Stimulated activated CD4-positive, alpha-beta T cell treated with anti-CD3 and anti-CD28 coated beads, Interleukin-1b, Interleukin-23, amount 100 ng/mL, for 4 hours (primary cell): ENCODE measurements at places on chromosomes 1 and 21.

DNA sequence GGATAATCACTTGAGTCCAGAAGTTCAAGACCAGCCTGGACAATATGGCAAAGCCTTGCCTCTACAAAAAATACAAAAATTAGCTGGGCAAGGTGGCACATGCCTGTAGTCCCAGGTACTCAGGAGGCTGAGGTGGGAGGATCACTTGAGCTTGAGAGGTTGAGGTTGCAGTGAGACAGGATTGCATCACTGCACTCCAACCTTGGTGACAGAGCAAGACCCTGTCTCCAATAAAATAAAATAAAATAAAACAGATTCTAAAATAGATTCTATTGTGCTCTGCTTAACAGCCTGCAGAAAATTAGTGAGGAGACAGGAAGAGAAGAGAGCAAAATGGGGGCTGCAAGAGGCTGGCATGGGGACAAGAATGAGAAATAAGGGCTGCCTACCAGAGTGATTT is 7.5 kb upstream of the SDE2 start:
- no peak for DNase-seq

GRCh38 chr21:33300701-33301631 is 23.8 kb upstream of the IFNAR1 start:
- DNase-seq, result no peak

GRCh38 chr21:35932232-35932911 is 128.0 kb downstream of the SETD4 start:
- DNase-seq, result no peak

DNA sequence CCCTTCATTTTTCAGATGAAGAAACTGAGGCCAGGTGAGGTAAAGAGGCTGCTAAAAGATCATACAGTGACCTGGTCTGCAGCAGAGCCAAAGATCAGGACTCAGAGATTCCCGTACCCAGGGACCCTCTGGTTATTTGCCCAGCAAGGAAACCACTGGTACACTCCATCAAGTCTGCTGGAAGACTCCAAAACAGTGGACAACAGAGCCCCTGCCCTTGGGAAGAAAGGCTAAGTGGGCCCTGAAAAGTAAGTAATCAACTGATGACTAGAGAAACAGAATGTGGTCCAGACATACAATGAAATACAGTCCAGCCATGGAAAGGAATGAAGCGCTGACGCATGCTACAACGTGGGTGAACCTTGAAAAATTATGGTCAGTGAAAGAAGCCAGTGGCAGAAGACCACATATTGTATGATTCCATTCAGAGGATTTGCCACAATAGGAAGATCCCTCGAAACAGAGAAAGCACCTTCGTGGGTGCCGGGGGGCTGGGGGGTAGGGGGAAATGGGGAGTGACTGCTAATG is 106.4 kb downstream of the ETS2 start:
- no peak for DNase-seq

DNA sequence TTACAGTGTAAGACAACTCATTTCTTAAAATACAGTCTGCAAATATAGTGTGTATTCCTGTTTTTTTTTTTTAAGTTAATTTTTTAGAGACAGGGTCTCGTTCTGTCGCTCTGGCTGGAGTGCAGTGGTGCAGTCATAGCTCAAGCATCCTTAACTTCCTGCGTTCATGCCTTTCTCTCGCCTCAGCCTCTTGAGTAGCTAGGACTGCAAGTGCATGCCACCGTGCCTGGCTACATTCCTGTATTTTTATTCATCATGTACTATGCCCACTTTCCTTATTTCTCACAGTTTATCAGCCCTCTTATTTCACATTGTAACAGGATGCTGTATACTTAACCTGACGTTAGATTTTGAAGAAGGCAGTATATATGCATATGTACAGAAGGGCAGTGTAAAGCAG is 26.7 kb downstream of the MIER1 start:
- no peak for DNase-seq

DNA sequence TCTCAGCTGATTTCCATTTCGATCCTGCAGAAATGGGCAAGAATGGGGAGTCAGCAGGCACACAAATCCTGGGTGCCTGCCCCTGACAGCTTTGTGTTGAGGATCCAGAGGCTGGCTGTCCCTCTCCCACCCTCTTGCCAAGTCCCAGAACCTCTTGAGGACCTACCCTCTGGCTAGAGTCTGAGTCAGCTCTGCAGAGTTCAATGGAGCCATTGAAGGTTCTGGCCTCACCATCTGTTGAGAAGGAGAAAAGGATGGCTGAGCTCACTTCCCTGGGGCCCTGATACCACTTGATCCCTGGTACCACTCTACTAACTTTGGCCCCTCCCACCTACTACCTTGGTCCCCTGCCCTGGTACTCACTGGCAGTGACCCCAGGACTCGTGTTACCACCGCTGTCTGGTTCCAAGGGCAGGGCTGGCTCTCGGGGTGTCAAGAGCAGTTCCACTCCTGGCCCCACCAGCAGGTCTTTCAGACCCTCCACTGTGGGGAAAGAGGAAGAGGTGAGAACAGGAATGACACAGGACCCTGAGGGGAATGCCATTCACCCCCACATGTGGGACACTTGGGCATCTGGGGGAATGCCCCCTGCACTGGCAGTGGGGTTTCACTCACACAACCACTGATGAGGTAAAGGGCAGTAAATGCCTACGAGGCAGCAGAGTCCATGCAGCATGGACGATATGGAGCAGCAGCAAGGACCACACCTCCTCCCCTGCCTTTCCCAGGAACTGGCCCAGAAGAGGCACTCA is 10.5 kb downstream of the RXFP4 start:
- no peak for DNase-seq

- DNase-seq, result no peak
Measured at GRCh38 chr1:47627016-47627415, 189.2 kb downstream of the FOXD2 start.

DNA sequence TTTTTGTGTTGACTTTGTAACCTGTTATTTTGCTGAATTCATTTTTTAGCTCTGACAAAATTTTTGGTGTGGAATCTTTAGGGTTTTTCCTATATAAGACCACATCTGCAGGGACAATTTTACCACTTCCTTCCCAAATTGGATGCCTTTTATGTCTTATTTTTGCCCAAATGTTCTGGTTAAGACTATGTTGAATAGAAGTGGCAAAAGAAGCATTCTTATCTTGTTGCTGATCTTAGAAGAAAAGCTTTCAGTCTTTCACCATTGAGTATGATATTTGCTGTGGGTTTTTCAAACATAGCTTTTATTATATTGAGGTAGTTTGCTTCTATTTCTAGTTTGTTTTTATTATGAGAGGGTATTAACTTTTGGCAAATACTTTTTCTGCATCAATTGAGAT is 3.7 kb downstream of the CHIA start:
- no peak for DNase-seq

DNA sequence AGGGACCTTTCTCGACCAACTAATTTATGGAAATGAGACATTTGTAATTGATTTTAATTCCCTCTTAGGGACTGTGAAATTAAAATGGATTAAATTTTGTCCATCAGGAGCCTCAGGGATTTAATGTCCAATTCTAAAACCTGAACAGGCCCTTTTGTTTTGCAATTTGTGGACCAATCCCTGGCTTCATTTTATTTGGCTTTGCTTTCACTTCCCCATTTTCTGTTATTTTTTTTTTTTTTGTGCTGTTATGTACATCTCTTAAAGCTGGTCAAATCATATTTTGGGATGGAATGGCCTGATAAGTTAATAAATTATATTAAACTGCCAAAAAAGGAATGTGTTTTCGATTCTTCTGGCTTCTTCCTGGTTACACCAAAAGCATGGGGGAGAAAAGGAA is 28.9 kb downstream of the ZSCAN20 start:
- DNase-seq, result no peak

- DNase-seq, result no peak
Measured at GRCh38 chr1:91763252-91763651, 122.7 kb downstream of the TGFBR3 start.

DNA sequence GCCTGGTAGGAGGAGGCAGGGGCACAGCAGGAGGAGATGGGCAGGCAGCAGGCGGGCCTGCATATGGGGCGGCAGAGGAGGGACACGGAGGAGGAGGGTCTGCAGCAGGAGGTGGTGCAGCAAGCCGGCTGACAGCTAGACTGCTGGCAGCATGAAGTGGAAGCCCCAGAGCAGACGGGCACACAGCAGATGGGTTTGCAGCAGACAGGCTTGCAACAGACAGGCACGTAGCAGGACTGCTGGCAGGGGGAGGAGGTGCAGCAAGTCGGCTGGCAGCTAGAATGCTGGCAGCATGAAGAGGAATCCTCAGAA is 615 bp downstream of the KRTAP10-5 start:
- no peak for DNase-seq

DNA sequence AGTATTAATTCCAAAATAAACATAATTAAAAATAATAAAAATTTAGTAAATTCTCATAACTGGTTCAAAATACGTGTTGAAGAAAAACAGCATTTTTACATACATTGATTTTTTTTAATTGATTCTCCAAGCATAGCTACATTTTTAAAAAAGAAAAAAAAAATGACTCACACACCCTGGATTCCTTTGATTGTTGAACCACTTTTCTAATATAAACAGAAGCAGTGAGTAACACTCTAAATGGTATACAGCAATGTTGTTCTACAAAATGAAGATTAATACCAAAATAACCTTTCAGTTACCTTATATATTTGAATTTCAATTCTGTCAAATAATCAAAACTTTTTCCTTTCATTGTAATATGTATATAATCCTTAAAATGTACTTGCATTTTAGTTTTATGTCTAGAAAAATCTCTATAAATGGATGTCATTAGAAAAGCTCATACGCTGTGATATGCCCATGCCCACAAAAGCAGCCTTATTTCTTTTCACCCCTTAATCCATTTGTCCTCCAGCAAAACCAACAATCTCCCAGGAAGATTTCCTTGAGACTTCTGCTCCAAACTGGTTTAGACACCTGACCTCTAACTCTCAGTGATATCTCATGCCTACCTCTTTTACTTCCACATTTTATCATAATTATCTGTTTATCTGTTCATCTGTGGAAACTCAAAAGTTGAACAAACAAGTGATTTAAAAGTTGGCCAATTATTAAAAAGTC is 246.4 kb upstream of the NR5A2 start:
- DNase-seq, result no peak

GRCh38 chr1:169141356-169141755 is 34.9 kb downstream of the ATP1B1 start:
- no peak for DNase-seq

- DNase-seq, result no peak
Measured at GRCh38 chr21:37514038-37514667, 147.6 kb downstream of the DYRK1A start.
